ENCODE measurements at places on chromosomes 7 and 10. TPM values are rescaled to one million over a fixed set of nuclear protein-coding genes. Genes with fewer than 3 reads are reported as not detected.

PLXNA4 gene
- total RNA-seq = 8.3 TPM

TNRC18 gene
- 37.2 TPM for total RNA-seq

MMD2 gene
- total RNA-seq = not detected

DLX5 gene
- total RNA-seq = not detected

GRCh38 chr7:138618933-138619332 is 82.2 kb downstream of the SVOPL start:
- no peak overlapping the region for H3K4me3 ChIP-seq
- H3K36me3 ChIP-seq = no peaks in the 10 kb centered on the region
- no peaks in the 10 kb centered on the region for H3K4me1 ChIP-seq
- DNase-seq = no peak

GRCh38 chr10:5447611-5448071 is 35.3 kb downstream of the NET1 start:
- peaks cover 3% of the 10 kb centered on the region for H3K36me3 ChIP-seq
- H3K27ac ChIP-seq = peak overlapping the region; percentile 36
- peak overlapping the region; percentile 63 for H3K4me3 ChIP-seq
- DNase-seq = no peak
- H3K27me3 ChIP-seq = no peaks in the 10 kb centered on the region
- H3K4me1 ChIP-seq = peaks cover 16% of the 10 kb centered on the region

DNA sequence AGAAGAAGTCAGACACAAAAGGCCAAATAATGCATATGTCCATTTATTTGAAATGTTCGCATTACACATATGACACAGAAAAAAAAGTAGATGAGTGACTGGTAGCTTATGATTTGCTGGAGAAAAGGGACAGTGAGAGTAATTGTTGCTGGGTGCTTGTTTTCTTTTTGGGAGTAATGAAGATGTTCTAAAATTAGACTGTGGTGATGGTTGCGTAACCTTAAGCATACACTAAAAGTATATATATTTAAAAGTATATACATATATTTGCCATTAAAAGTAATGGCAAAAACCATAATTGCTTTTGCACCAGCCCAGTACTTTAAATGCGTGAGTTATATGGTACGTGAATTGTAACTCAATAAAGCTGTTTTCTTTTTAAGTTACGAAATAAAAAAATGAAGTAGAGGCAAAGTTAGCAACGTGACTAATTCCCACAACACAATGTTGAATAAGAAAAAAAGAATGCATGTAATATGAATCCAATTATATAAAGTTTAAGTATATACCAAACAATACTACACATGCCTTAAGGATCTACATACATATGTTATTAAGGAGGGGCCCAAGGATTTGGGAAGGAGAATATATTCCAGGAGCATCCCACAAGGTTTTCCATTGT is 360.4 kb upstream of the CELF2 start:
- no peak for DNase-seq
- H3K4me3 ChIP-seq = no peak overlapping the region
- H3K27me3 ChIP-seq = no peaks in the 10 kb centered on the region
- no peak overlapping the region for H3K27ac ChIP-seq
- no peaks in the 10 kb centered on the region for H3K36me3 ChIP-seq

GRCh38 chr10:97250952-97251351 is 41.5 kb downstream of the ARHGAP19 start:
- DNase-seq = no peak
- no peaks in the 10 kb centered on the region for H3K36me3 ChIP-seq
- H3K4me1 ChIP-seq = no peaks in the 10 kb centered on the region

GRCh38 chr10:111923032-111923431 is 260.5 kb downstream of the GPAM start:
- no peaks in the 10 kb centered on the region for H3K36me3 ChIP-seq
- no peak overlapping the region for H3K27ac ChIP-seq
- no peaks in the 10 kb centered on the region for H3K4me1 ChIP-seq
- no peak overlapping the region for H3K4me3 ChIP-seq
- DNase-seq = no peak

DNA sequence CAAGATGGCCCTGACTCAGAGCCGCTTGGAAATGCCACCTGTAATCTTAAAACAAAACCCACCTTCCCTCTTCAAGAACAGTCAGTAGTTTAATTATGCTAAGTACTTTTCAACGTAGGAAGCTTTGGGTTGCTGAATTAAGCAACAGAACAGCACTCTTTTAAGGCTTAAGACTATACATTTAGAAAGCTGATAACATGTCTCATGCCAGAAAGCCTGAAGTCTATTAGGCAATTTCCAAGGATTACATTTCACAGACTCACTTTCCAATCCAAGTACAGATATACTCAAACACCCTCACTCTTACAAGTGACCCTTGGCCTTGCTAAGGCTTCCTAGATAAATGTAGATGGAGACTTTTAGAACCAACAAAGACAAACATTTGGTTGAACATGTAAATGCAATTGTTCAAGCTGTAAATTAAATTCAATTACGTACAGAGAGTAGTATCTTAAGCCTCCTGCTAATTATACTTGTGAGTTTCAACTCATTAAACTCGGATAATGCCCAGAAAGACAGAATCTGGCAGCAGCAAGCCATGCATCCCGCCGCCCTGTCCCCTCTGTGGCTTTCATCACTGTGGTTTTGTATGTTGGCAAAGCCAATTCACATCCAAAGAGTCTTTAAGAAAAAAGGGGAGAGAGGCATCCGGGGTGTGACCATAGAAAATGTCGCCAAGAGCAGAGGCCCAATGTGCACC is 283.1 kb upstream of the NRP1 start:
- H3K4me1 ChIP-seq = peaks cover 5% of the 10 kb centered on the region
- no peaks in the 10 kb centered on the region for H3K36me3 ChIP-seq
- no peak overlapping the region for H3K4me3 ChIP-seq
- no peak overlapping the region for H3K27ac ChIP-seq

DNA sequence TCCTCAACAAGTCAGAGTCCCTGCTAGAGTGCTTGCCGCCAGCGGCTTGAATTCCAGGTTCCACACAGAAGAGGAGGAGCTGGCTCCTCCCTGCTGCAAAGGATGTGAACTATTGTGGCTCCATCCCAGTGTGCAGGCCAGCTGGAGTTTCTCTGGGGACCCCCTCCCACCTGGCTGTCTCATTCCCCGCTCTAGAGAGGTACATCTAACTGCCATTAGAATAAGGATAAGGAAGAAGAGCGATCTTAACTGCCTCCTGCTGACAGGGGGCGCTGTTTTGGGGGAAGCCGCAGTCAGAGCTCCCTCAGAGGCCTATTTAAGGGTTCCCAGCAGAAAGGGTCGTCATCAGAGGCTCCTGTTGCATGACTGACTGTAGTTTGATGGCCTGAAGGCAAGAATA is 40.8 kb upstream of the HECW1 start:
- no peaks in the 10 kb centered on the region for H3K4me1 ChIP-seq
- no peaks in the 10 kb centered on the region for H3K27me3 ChIP-seq

GRCh38 chr7:49878089-49878488 is 104.7 kb downstream of the VWC2 start:
- no peak overlapping the region for H3K27ac ChIP-seq
- no peaks in the 10 kb centered on the region for H3K36me3 ChIP-seq
- H3K4me1 ChIP-seq = no peaks in the 10 kb centered on the region
- DNase-seq = no peak
- no peaks in the 10 kb centered on the region for H3K27me3 ChIP-seq

- DNase-seq = no peak
- H3K36me3 ChIP-seq = no peaks in the 10 kb centered on the region
- H3K4me1 ChIP-seq = no peaks in the 10 kb centered on the region
- H3K4me3 ChIP-seq = no peak overlapping the region
- H3K27ac ChIP-seq = no peak overlapping the region
These were observed 141.9 kb upstream of the PRSS1 start for GRCh38 chr7:142607351-142607750.

GRCh38 chr7:158030071-158030470 is 557.6 kb downstream of the PTPRN2 start:
- H3K4me3 ChIP-seq = no peak overlapping the region
- H3K27me3 ChIP-seq = no peaks in the 10 kb centered on the region
- no peaks in the 10 kb centered on the region for H3K36me3 ChIP-seq
- H3K27ac ChIP-seq = no peak overlapping the region
- no peaks in the 10 kb centered on the region for H3K4me1 ChIP-seq
- DNase-seq = no peak

DNA sequence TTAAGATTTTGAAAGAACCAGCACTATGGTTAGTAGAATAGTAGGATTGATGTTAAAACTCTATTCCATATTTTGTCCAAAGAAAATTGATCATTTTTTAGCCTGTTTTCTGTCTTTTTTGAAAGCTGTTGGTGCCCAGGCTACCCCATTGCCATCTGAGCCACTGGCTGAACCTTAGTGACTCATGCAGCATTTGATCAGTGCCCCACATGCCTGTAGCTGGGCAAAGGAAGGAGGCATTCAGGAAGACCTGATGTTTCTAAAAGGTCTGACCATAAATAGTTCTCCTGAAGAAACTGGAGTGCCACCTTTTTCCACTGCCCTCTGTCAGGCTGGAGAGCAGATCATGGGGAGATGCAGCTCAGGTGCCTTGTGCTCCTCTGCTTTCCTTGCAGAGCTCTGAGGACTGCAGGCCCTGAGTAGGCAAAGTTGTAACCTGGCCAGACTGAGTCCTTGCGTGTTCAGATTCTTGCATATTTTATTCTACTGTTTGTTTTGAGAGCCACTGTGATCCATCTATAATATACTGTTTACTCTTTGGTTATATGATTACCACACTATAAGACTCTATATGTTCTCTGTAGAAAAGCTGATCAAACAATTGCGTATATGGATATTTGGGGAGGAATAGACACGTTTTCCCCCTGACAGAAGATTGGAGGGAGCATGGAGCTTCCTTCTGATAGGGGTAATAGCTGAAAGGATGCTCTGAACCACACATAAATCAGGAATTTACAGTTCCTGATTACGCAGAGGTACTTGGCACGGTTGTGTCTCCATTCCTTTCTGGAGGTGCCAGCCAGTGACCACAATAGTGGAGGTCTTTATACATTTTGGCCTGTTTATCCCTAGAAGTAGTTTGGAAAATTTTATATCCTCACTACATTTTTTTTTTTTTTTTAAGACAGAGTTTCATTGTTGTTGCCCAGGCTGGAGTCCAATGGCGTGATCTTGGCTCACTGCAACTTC is 48.9 kb upstream of the GJD4 start:
- H3K4me3 ChIP-seq = no peak overlapping the region
- H3K27me3 ChIP-seq = no peaks in the 10 kb centered on the region
- no peaks in the 10 kb centered on the region for H3K4me1 ChIP-seq
- no peak for DNase-seq
- H3K27ac ChIP-seq = no peak overlapping the region

GRCh38 chr10:98587156-98587837 is 140.6 kb upstream of the HPS1 start:
- H3K27me3 ChIP-seq = no peaks in the 10 kb centered on the region
- no peak for DNase-seq
- H3K4me3 ChIP-seq = no peak overlapping the region
- H3K4me1 ChIP-seq = no peaks in the 10 kb centered on the region
- H3K27ac ChIP-seq = no peak overlapping the region

DNA sequence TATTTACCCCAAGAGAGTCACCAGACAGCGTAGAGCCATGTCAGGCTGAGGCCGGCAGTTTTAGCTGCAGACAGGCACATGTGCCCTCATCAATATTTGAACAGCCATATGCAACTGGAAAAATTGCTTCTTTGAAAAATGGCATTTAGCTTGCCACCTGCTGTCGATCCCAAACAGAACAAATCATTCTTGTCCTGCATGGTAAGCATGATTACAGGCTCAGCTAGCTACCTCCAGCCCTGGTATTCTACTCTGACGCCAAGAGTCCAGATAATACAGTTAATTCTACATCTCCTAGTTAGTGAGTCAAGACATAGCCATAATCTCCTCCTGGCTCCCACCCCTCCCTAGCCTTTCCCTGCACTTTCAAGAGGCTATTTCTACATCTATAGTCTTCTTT is 7.7 kb downstream of the CREB3L2 start:
- H3K4me1 ChIP-seq = peaks cover 64% of the 10 kb centered on the region
- no peaks in the 10 kb centered on the region for H3K36me3 ChIP-seq
- peak overlapping the region; percentile 91 for H3K27ac ChIP-seq

GRCh38 chr10:118543714-118544400 is 51.6 kb downstream of the PRLHR start:
- H3K4me1 ChIP-seq = no peaks in the 10 kb centered on the region
- H3K36me3 ChIP-seq = no peaks in the 10 kb centered on the region
- DNase-seq = no peak
- H3K27ac ChIP-seq = no peak overlapping the region
- H3K27me3 ChIP-seq = peaks cover 11% of the 10 kb centered on the region

GRCh38 chr7:12709726-12710502 is 22.5 kb downstream of the ARL4A start:
- DNase-seq = no peak
- no peaks in the 10 kb centered on the region for H3K27me3 ChIP-seq
- no peaks in the 10 kb centered on the region for H3K36me3 ChIP-seq
- no peak overlapping the region for H3K4me3 ChIP-seq

DNA sequence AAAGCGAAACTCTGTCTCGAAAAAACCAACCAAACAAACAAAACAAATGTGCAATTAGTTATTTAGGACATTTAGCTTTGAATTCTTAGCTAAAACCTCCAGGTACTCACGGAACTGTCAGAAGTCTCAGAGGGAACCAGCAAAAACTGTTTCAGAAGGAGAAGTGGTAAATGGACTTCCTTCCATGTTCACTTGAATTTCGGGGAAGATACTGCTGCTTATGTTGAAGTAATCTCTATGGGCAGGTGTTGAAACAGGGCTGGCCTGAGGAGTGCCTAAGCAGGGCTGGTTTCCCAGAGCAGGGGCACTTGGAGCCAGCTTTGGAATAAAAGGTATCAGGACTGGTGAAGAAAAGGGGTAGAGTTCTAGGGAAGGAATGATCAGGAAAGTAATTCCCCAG is 2.4 kb upstream of the EXOC6 start:
- no peak overlapping the region for H3K27ac ChIP-seq
- no peak overlapping the region for H3K4me3 ChIP-seq
- no peaks in the 10 kb centered on the region for H3K36me3 ChIP-seq
- H3K27me3 ChIP-seq = no peaks in the 10 kb centered on the region
- no peak for DNase-seq
- H3K4me1 ChIP-seq = no peaks in the 10 kb centered on the region

DNA sequence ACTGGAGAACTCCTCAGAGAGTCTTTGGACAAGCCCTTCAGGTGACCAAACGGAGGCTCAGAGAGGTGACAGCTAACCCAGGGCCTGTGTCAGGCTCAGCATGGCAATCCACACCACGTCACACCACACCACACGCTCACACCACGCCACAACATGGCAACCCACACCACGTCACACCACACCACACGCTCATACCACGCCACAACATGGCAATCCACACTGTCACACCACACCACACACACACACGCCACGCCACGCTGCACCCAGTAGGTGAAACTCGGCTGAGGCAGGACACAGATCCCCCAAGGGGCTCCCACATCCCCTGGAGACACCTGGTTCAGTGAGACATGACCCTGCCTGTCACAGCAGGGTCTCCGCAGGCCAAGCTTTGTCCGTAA is 107.3 kb downstream of the PDGFA start:
- DNase-seq = no peak
- no peaks in the 10 kb centered on the region for H3K27me3 ChIP-seq
- H3K36me3 ChIP-seq = no peaks in the 10 kb centered on the region
- no peak overlapping the region for H3K27ac ChIP-seq

DNA sequence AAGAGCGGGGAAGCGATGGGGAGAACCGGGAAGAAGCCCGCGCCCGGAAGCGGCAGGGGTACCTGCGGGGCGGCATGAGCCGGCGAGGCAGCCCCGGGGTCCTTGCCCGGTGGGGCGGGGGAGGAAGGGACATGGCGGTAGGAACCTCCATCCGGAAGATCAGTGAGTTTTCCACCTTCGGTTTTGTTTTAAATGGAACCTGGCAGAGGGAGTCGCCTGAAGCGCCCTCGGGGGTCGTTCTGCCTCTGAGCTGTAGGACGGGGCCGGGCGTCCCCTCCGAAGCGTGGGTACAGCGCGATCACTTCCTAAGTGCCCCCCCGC is 471 bp downstream of the PFKP start:
- DNase-seq = no peak
- H3K4me3 ChIP-seq = peak overlapping the region; percentile 62
- H3K36me3 ChIP-seq = no peaks in the 10 kb centered on the region
- no peaks in the 10 kb centered on the region for H3K27me3 ChIP-seq
